Stimulated activated naive CD4-positive, alpha-beta T cell (primary cell): ENCODE measurements at places on chromosomes 7 and 10.

DNA sequence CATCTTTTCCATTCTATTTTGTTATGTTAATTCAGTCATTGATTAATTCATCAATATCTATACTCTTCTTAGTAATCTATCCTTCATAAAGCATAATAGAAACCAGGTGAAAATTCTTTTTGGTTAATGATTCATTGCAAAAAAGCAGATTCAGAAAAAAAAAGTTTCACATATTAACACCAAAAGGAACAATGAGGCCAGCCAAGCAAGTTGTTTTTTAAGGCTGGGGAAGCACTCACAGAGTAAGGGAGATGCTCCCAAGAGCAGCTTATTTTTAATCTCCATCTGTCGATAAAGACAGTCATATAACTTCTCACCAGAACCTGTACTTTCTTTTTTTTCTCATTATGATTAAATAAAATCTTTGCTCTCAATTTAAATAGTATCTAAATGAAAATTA is 95.8 kb downstream of the CACNA2D1 start:
- DNase-seq = no peak

- DNase-seq = no peak
These were observed 114.4 kb downstream of the PTPRN2 start for GRCh38 chr7:158473221-158473620.

DNA sequence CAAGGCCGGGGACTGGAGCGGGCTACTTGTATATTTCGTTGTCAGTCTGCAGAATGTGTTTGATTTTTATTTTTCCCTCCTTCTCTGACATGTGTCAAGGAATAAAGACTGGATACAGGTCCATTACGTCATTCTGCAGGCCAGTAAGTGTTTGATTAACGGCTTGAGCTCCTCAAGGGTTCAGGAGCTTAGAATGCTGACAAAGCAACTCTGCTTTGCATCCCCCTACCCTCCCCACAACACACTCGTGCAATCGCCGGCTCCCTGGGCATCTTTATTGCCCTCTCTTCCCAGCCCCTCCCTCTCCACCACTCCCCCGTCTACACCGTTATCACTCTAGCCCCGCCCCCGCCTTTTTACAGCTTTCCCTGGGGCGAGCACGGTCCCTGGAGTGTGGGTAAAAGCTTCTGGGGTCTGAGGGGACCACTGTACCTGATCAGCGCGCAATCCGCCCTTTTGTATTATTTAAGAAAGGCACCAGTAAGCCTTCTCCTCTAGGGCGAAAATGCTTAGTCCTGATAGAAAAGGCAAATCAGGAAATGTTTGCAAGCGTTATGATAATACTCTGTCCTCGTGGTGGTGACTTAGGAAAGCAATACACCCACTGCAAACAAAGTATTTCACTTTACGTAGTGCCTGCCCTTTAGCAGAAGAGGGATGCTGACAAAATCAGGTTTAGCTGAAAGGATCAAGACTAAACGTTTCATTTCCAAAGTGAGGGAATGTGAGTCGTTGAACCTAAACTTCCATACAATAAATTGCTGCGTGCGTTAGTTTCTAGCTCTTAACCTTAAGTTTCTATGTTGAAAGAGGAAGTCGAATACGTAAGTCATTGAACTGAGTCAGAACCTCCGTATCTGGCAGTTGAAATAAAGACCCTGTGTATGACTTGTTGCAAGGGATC is 1.4 kb upstream of the CREB5 start:
- DNase-seq = no peak

- DNase-seq = no peak
These were observed 69.8 kb downstream of the MAP3K8 start for GRCh38 chr10:30503700-30504266.

GRCh38 chr7:1942243-1942940 is 272.3 kb downstream of the ELFN1 start:
- DNase-seq = no peak

GRCh38 chr7:129649128-129649690 is 37.7 kb downstream of the NRF1 start:
- no peak for DNase-seq

GRCh38 chr7:114889646-114890285 is 32.1 kb upstream of the MDFIC start:
- DNase-seq = no peak

GRCh38 chr10:86261941-86262687 is 104.5 kb downstream of the GRID1 start:
- no peak for DNase-seq

GRCh38 chr7:79185605-79186004 is 267.9 kb downstream of the MAGI2 start:
- no peak for DNase-seq

DNA sequence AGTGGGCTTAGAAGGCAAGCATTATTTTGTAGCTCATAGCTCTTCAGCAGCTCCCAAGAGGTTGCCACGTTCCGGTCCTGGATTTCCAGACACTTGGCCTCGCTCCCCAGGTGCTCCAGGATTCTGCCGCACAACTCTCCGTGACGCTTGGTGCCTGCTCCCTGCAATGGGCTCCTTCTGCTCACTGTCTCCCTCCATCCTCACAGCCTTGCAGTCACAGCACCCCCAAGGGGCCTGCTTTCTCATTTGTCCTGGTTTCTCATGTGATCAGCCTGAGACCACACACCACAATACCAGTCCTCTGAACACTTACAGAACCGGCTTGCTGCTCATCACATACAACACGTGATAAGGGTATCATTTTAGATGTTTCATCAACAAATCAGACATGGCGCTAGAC is 9.8 kb downstream of the IGFBP3 start:
- no peak for DNase-seq

DNA sequence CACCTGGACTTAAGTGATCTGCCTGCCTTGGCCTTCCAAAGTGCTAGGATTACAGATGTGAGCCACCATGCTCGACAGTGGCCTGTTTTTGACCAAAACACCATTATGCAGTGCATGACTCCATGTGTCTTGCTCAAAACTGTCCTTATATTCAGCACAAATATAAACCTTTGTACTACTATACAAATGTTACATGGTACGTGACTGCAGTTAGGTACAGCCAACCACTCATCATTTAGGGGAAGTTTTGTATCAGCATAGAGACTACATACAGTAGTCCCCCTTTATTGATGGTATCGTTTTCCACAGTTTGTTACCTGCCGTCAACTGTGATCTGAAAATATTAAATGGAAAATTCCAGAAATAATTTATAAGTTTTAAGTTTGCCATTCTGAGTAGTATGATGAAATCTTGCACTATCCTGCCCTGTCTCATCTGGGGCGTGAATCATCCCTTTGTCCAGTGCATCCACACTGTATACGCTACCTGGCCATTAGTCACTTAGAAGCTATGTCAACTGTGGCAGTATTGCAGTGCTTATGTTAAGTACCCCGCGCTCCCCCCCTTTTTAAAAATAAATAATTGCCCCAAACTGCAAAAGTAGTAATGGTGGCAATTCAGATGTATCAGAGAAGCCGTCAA is 23.3 kb upstream of the ZNF282 start:
- no peak for DNase-seq

- no peak for DNase-seq
These were observed 2.8 kb upstream of the DENND2A start for GRCh38 chr7:140643416-140643815.

- no peak for DNase-seq
These were observed 3.9 kb downstream of the LRWD1 start for GRCh38 chr7:102468478-102469350.

- no peak for DNase-seq
These were observed 491.9 kb upstream of the PFKP start for GRCh38 chr10:2575460-2575859.

GRCh38 chr10:24427678-24428409 is 218.9 kb downstream of the KIAA1217 start:
- DNase-seq = no peak

- no peak for DNase-seq
These were observed 62.8 kb downstream of the CFAP46 start for GRCh38 chr10:132879408-132880127.

DNA sequence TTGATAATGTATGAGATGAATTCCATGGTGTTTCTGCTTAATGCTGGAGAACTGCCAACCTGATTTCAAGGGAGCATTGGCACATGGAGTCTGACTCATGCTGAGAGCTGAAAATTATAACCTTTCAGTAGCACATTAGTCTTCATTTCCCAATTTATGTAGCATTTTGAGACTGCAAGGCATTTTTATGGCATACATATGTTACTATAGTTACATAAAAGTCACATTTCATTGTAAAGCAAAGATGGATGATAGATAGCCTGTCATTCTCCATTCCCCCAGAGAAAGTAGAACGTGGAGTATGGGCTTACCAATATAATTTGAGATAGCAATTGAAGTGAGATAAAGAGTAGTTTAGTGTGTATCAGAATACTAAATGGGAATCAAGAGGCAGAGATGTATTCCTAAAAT is 103.1 kb downstream of the SLC16A9 start:
- DNase-seq = no peak

- no peak for DNase-seq
These were observed 432.1 kb upstream of the PCDH15 start for GRCh38 chr10:55233090-55233489.

DNA sequence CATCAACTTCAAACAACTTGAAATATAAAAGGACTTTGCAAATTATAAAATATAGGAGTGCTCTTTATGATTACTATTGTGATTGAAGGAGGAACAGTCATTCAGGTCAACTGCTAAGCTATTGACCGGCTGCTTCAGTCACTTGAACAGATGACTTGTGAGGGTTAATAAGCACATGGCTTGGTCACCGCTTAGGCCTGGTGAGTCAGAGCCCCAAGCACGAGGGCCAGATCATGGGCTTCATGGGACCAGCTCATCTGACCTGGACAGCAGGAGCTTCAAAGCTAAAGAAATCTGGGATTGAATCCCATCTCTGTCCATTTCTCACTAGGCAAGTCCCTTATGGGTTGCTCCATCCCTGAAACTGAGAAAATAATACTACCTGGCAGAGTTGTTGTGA is 60.4 kb upstream of the ADO start:
- no peak for DNase-seq

GRCh38 chr7:53119514-53119941 is 84.1 kb downstream of the POM121L12 start:
- no peak for DNase-seq

GRCh38 chr10:3135006-3135405 is 37.6 kb downstream of the PITRM1 start:
- DNase-seq = no peak
